Muscle of leg (tissue), 16 donors: ENCODE measurements at places on chromosomes 4 and X. TPM values are rescaled to one million over a fixed set of nuclear protein-coding genes. Genes with fewer than 3 reads are reported as not detected.

DNA sequence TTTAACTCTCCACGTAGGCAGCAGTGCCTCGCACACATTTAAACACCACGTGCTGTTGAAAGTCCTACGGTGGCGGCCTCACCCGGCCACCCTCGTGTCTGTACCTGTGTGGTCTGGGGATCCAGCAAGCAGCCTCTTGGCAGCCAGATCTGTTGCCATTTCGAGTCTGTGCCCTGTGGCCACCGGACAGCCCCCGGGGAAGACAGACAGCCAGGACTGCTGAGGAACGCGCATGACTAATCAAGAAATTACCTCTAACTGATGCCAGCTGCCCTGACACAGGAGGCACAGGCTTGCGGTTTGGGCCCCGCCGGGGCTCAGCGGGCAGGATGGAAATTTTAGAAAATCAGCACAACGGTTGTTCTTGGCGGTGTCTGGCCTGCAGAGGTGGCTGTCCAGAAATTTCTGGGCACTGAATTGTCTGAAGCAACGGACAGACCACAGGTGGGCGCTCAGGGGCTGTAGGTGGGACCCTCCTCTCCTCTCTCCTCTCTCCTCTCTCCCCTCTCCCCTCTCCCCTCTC lies 15.6 kb upstream of the ASMTL start:
- no peak for DNase-seq

GRCh38 chrX:130120746-130121504 lies 10.6 kb upstream of the ELF4 start:
- DNase-seq = peak; percentile 90

GRCh38 chr4:125838924-125839323 lies 524.2 kb downstream of the FAT4 start:
- DNase-seq = no peak

DNA sequence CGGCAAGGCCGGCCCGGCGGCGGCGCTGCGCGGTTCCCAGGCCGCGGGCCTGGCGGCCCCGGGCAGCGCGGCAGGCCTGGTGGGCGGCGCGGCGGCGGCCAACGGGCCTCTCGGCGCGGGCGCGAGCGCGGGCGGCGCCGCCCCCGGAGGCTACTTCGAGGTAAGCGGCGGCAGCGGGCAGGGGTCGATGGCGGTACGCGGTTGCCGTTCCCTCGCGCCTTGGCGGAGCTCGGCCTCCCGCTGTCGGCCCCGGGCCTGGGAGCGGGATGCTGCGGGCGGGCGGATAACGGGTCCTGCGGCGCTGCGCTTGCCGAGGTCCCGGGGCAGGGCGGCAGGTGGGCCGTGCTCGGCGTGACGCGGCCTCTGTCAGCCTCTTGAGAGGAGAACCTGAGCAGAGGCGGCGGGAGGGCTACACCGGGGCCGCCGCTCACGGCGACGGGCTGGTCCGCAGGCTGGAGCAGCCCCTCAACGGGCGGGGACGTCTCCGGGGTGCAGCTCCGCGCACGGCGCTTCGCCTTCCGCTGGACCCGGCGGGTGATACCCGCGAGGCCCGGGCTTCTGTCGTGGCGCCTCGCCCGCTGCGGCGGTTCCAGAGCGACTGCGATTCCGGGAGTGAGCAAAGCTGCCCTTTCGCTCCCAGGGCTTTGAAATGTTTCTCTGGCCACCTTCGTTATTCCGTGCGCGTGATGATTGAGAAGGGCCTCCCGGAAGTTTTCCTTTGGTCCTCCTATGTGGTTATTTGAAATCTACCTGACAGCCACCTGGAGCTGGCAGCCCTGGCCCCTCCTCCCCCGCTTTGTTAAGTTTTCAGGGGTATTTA lies 774 bp downstream of the FAM193A start:
- DNase-seq = peak; percentile 59

Gene CENPVL2
- not detected for total RNA-seq

Gene EREG
- total RNA-seq = under 0.01 TPM

Gene GPC3
- total RNA-seq = 271 TPM
